ENCODE measurements at places on chromosomes 1 and 21.
A peak's percentile ranks its signal among the peaks of the same experiment; 100 is the strongest.

DNA sequence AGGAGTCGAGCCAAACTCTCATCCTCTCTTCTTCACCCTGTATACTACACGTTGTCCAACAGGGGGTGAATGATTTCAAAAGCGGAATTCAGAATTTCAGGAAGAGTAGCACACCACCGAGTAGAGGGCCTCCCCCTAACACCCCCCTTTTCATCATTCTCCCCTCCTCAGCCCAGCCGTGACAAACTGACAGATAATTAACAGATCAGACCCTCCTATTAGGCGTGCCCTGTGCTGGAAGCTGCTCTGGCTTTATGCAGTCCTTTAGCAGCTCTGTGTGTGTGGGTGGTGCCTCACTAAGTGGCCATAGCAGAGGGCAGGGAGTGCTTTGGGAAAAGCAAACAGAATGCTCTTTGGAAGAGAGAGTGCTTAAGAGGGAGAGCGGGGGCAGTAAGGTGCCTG is 44.3 kb downstream of the PEX14 start:
- no peak for DNase-seq

GRCh38 chr1:18112611-18113010 is 5.0 kb downstream of the IGSF21 start:
- DNase-seq = no peak

- DNase-seq = no peak
Observed at GRCh38 chr1:240732390-240732789, 120.4 kb upstream of the GREM2 start.

GRCh38 chr1:109627692-109628399 is 8.2 kb downstream of the AMPD2 start:
- no peak for DNase-seq

- DNase-seq = no peak
Observed at GRCh38 chr1:231611111-231611510, 15.5 kb upstream of the DISC1 start.

- DNase-seq = no peak
Observed at GRCh38 chr1:114353262-114353661, 157.7 kb downstream of the TRIM33 start.

GRCh38 chr1:236920286-236920894 is 83.9 kb downstream of the MT1HL1 start:
- DNase-seq = no peak

- DNase-seq = no peak
Observed at GRCh38 chr21:42363312-42363711, 3.0 kb downstream of the TFF1 start.

GRCh38 chr1:104825401-104825800 is 1075.7 kb downstream of the AMY1C start:
- no peak for DNase-seq

DNA sequence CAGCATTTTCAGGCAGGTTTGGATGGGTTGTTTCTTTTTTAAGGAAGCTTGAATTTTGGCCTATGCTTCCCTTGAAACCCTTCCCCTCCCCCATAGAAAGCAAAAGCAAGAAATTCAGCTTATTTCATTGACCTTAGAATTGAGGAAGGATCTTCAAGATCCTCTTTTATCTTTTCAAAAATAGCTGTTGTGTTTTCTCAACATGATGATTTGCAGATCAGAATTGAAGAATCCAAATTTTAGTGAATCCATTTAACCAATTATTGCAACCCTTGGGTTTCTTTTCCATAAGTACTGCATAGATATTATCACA is 73.7 kb downstream of the LRRC8C start:
- peak; percentile 57 for DNase-seq

Measured in bone marrow (tissue), 2 donors.